Memory B cell (primary cell): ENCODE measurements at places on chromosomes 16 and 17.

DNA sequence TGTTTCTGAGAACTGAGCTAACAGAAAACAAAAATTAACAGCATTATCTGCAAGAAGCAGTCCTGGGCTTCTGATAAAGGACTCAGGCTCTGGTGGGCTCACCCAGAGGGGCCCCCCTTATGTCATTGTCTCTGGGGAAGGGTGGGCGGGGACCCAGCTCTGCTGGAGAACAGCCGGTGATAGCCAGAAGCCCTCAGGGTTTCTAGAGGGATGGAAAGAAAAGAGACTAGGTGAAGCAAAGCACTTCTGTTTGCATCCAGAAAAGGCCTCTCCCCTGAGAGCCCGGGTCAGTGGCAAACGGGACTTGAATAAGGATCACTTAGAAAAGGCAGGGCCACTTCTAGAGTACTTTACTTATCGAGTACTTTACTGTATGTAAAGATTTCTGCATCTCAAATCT lies 7.0 kb upstream of the CDC42EP4 start:
- no peak overlapping the region for H3K4me3 ChIP-seq
- H3K27me3 ChIP-seq: peaks cover 7% of the 10 kb centered on the region
- peaks cover 15% of the 10 kb centered on the region for H3K4me1 ChIP-seq
- no peak overlapping the region for H3K27ac ChIP-seq
- no peaks in the 10 kb centered on the region for H3K36me3 ChIP-seq

- no peak overlapping the region for H3K27ac ChIP-seq
- H3K27me3 ChIP-seq: peaks cover 17% of the 10 kb centered on the region
- H3K4me3 ChIP-seq: no peak overlapping the region
- H3K36me3 ChIP-seq: no peaks in the 10 kb centered on the region
- DNase-seq: no peak
Measured at GRCh38 chr17:6054372-6054771, 15.8 kb upstream of the WSCD1 start.

- peak overlapping the region; percentile 93 for H3K27ac ChIP-seq
- peaks cover 48% of the 10 kb centered on the region for H3K4me1 ChIP-seq
- peaks cover 16% of the 10 kb centered on the region for H3K36me3 ChIP-seq
- H3K27me3 ChIP-seq: no peaks in the 10 kb centered on the region
- H3K4me3 ChIP-seq: peak overlapping the region; percentile 29
- DNase-seq: no peak
Measured at GRCh38 chr17:49219987-49220386, 9.5 kb downstream of the ABI3 start.

- H3K27ac ChIP-seq: no peak overlapping the region
- DNase-seq: no peak
- no peak overlapping the region for H3K4me3 ChIP-seq
Measured at GRCh38 chr16:59634004-59634579, 900.0 kb upstream of the GOT2 start.

DNA sequence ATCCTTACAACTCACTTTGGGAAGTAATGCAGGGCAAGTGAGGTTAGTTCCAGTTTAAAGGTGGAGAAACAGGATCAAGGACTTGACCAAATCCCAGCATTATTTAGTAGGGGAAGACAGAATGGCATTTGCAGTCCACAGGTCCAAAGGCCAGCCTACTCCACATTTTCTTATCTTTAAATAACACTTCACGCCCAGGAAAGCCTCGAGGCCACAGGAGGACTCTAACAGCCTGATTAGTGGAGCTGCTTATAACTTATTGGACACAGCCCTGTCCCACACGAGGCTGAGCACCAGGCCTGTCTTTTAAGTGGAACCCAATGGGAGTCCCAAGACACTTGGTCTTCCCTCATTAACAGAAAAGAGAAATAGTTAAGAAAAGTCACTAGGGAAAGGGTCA lies 12.1 kb upstream of the HYDIN start:
- DNase-seq: no peak
- no peak overlapping the region for H3K4me3 ChIP-seq
- H3K36me3 ChIP-seq: no peaks in the 10 kb centered on the region
- H3K4me1 ChIP-seq: no peaks in the 10 kb centered on the region
- peaks cover 8% of the 10 kb centered on the region for H3K27me3 ChIP-seq

DNA sequence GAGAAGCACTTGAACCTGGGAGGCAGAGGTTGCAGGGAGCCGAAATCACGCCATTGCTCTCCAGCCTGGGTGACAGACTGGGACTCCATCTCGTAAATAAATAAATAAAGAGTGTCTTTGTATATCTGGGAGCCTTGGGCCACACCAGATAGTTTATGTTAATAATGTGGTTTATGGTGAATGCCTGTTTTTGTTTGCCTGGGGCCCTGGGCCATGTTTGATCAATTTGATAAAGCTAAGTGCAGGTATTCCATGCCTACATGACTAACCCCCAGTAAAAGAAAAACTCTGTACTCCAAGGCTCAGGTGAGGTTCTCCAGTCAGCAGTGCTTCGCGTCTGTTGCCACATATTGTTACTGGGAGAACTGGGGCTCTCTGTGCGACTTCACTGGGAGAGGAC lies 15.1 kb downstream of the SCIMP start:
- no peak for DNase-seq
- H3K4me3 ChIP-seq: no peak overlapping the region
- no peaks in the 10 kb centered on the region for H3K27me3 ChIP-seq
- peak overlapping the region; percentile 53 for H3K27ac ChIP-seq

DNA sequence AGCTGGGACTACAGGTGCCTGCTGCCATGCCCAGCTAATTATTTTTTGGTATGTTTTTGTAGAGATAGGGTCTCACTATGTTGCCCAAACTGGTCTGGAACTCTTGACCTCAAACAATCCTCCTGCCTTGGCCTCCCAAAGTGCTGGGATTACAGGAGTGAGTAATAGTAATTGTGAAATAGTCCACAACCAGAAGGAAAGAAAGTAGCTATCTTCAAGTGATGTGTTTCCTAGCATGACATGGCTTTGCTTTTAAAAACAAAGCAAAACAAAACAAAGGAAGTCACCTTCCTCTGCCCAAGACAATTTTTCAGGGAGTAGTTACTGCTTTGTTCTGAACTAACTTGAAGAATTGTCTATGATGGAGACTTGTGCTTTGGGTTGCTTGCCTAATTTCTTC lies 27.0 kb downstream of the ATP6V0A1 start:
- peaks cover 3% of the 10 kb centered on the region for H3K4me1 ChIP-seq
- H3K36me3 ChIP-seq: peaks cover 26% of the 10 kb centered on the region
- no peaks in the 10 kb centered on the region for H3K27me3 ChIP-seq
- no peak overlapping the region for H3K4me3 ChIP-seq
- no peak for DNase-seq

GRCh38 chr16:89187032-89187769 lies 13.1 kb downstream of the SLC22A31 start:
- no peak for DNase-seq
- no peaks in the 10 kb centered on the region for H3K27me3 ChIP-seq
- no peaks in the 10 kb centered on the region for H3K36me3 ChIP-seq
